ENCODE measurements at places on chromosomes 5 and 9. TPM values are rescaled to one million over a fixed set of nuclear protein-coding genes. Genes with fewer than 3 reads are reported as not detected.

UIMC1 gene
- 53.0 TPM for total RNA-seq

HMMR gene
- total RNA-seq, result 37.9 TPM

KIF4B gene
- total RNA-seq, result 0.07 TPM

ACOT12 gene
- total RNA-seq, result not detected

NTNG2 gene
- 0.52 TPM for total RNA-seq

AQP7 gene
- total RNA-seq, result not detected

DNA sequence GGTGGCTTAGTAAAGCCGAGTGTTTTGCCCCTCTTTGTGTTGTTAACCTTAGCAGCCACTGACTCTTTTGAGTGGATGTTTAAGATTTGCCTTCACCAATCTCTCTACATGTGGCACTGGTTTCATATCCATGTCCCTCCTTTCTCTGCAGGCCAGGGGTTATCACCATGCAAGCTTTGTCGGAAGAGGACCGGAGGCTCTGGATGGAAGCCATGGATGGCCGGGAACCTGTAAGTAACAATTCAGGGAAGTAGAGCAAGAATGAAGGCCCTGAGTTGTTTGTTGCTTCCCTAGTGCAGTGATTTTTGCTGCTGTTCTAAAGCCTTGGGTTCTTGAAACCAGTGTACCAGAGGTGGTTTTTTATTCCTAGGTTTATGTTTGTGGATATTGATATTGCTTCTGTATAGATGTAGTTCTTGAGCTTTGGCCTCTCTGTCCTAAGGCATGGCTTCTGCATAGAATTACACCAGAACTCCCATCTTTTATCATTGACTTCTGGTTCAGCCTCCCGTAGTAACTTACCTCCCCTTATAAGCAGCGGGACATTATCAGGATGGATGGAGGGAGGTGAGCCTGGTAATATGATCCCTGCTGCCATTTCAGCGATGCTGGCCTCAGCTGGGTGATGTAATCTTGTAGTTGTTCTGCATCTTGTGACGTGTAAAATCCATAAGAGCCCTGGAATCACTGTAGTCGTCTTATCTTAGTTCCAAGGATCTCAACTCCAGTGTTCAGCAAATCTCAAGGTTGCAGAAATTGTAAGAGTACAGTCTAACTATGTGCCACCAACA, 161.9 kb downstream of the ARHGAP26 start:
- H3K4me3 ChIP-seq, result no peak overlapping the region
- no peaks in the 10 kb centered on the region for H3K36me3 ChIP-seq
- peaks cover 6% of the 10 kb centered on the region for H3K4me1 ChIP-seq

DNA sequence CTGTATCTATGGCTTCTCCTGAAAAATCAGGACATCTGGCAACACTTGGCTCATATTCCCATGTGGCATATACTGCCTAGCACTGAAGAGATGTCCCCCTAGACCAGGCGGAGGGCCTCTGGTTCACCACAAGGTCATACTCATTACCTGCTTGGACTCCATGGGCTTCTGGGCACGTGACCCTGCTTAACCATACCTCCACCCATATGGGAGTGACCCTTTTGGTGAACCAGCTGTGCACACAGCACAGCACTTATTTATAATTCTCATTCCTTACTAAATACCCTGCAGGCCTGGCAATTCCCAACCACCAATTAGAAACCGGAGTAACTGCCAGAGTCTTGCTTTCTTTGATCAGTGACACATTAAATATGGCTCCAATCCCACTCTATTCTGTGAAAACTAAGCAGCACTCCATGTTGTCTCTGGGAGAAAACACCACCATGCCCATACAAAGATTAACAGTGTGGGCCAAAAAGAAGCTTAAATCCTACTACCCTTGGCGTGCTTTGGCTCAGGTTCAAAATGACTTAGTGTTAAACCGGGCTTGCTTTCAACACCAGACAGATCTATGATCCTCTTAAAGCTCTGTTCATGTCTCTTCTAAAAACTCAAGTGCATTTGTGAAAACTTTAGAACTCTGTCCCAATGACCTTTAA, 57.7 kb downstream of the MTMR12 start:
- no peak overlapping the region for H3K4me3 ChIP-seq
- H3K27ac ChIP-seq, result no peak overlapping the region
- DNase-seq, result no peak
- H3K36me3 ChIP-seq, result peaks cover 31% of the 10 kb centered on the region
- no peaks in the 10 kb centered on the region for H3K4me1 ChIP-seq

- H3K27ac ChIP-seq, result no peak overlapping the region
- H3K4me1 ChIP-seq, result peaks cover 7% of the 10 kb centered on the region
- DNase-seq, result peak; percentile 40
- no peaks in the 10 kb centered on the region for H3K27me3 ChIP-seq
- H3K36me3 ChIP-seq, result peaks cover 38% of the 10 kb centered on the region
These were observed 31.1 kb upstream of the CCDC180 start for GRCh38 chr9:97276310-97276852.

DNA sequence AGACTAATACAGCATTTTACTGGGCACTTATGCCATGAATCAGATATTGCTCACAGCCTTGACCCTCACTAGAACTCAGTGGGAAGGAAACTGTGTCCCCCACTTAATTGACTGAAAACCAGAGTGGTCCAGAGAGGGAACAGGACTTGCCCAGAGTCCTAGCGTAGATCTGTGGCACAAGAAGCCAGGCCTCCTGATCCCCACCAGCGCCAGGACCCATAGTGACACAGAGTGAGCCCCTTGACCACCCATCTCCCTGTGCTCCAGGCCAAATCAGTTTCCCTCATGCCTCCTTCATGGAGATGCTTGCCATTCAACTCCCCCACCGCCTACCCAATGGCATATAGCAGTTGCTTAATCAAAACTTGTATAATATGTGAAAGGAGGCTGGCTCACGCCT, 8.3 kb downstream of the KIF12 start:
- no peak overlapping the region for H3K27ac ChIP-seq
- no peaks in the 10 kb centered on the region for H3K4me1 ChIP-seq
- no peaks in the 10 kb centered on the region for H3K27me3 ChIP-seq
- DNase-seq, result no peak
- H3K36me3 ChIP-seq, result peaks cover 7% of the 10 kb centered on the region
- H3K4me3 ChIP-seq, result no peak overlapping the region

- H3K36me3 ChIP-seq, result peaks cover 4% of the 10 kb centered on the region
- DNase-seq, result no peak
- H3K4me3 ChIP-seq, result no peak overlapping the region
- no peaks in the 10 kb centered on the region for H3K27me3 ChIP-seq
- H3K4me1 ChIP-seq, result peaks cover 7% of the 10 kb centered on the region
- H3K27ac ChIP-seq, result no peak overlapping the region
These were observed 429.6 kb upstream of the ZNF608 start for GRCh38 chr5:125176005-125176390.

GRCh38 chr5:116730706-116731105, 156.1 kb upstream of the SEMA6A start:
- no peak for DNase-seq
- no peaks in the 10 kb centered on the region for H3K36me3 ChIP-seq
- H3K27me3 ChIP-seq, result no peaks in the 10 kb centered on the region
- H3K4me1 ChIP-seq, result peaks cover 5% of the 10 kb centered on the region
- H3K27ac ChIP-seq, result no peak overlapping the region
- no peak overlapping the region for H3K4me3 ChIP-seq

GRCh38 chr9:71764891-71765290, 3.4 kb downstream of the CEMIP2 start:
- H3K27me3 ChIP-seq, result no peaks in the 10 kb centered on the region
- DNase-seq, result no peak
- H3K4me3 ChIP-seq, result 0 out of 3 replicates have a peak overlapping the region, but pooled peaks have one; percentile 40
- peaks cover 13% of the 10 kb centered on the region for H3K4me1 ChIP-seq
- H3K27ac ChIP-seq, result no peak overlapping the region
- no peaks in the 10 kb centered on the region for H3K36me3 ChIP-seq

Measured in H9 (cell line).